ENCODE measurements at places on chromosomes 5 and 9.

DNA sequence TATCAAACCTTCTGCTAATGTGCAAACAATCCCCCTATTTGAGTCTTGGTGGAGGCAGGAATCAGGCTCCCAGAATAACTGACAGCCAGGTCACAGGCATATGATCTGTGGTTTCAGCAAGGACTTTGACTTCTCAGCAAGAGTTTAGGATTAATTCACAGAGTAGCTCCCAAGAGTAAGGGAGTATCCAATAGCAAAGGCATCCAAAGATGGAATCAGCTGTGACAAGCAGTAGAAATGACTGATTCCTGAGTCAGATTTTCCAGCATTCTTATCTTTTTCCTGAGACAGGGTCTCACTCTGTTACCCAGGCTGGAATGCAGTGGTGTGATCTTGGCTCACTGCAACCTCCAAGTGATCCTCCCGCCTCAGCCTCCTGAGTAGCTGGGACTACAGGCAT, 108.3 kb downstream of the EPB41L4A start:
- DNase-seq: no peak

- no peak for DNase-seq
These were observed 36.9 kb upstream of the GLRA1 start for GRCh38 chr5:151961557-151961956.

- DNase-seq: no peak
These were observed 102.0 kb downstream of the PHF2 start for GRCh38 chr9:93678199-93679019.

GRCh38 chr5:5788793-5789192, 366.3 kb downstream of the ICE1 start:
- DNase-seq: no peak

DNA sequence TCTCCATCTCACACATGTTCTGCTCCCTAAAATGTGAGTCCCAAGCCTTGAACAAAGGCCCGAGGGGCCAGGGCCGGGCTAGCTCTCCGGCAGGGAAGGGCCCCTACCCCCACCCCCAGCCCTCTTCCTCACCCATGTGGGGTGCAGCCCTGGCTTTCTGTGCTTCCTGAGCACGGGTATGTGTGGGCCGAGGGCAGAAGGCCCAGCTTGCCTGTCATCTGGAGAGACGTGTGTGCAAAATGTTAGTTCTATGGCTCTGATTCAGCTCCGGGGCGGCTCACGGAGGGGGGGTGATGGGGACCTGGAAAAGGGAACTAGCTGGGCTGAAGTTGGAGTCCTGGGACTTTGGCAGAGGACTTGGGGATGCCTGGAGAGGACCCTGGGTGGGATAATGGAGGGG, 90.3 kb upstream of the ARAP3 start:
- DNase-seq: no peak

DNA sequence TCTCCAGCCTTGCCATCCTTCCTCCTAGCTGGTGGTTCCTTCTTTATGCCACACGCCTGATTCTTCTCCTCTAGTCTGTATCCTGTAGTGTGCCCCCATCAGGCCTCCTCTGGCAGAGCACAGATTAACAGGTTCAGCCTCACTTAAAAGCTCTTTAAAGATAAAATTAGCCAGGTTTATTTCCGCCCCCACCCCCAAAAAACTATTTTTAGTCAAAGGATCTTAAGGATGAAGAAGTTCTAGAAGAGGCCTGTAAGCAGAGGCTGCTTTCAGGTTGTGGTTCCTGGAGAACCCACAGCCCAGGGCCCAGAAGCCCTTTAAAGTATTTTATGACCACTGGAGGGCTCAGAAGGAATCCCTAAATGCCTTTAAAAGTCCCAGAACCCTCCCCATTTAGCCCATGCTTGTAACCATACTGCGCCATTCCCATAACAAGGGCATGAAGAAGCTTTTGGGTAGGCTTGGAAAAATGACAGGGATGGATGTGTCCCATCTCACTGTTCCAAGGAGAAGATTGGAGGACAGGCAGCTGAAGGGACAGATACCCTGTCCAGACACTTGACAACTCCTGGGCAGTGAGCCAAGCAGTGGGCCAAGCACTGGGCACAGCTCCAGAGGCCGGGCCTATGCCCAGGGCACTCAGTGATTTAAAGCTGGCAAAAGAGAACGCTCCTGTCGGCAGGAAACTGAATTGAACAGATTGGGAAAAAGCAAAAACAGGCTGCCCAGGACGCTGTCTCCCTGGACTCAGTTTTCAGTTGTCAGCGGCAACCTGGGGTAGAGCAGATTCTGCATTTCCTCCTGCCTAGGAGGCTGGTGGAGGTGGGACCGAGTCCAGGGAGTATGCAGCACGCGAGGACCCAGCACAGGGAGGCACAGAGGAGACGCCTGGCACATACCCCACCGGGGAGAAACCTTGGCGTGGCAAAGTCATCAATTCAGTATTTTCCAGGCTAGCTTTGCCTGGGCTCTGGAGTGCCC, 106.3 kb upstream of the SSBP2 start:
- DNase-seq: peak; percentile 61

DNA sequence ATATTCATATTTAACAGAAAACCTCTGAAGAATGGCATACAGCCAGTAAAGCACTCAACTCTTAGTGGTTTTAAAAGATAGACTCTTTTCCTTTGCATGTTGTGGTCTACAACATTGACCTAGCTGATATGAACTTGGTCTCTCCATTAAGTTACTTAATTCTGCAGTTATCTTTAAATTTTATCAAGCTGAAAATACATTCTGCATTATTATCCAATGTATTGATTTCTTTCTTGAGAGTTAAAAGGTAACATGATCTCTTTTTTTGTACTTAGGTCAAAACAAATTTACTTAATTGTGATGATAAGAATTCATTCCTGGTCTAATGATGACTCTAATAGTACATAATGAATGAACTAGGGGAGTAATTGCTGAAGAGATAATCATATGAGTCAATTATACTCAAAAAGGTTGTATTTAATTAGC, 132.9 kb downstream of the STARD4 start:
- DNase-seq: no peak

- no peak for DNase-seq
These were observed 261.5 kb upstream of the CCNH start for GRCh38 chr5:87674235-87674634.

- no peak for DNase-seq
These were observed 694.8 kb downstream of the SEMA5A start for GRCh38 chr5:8851101-8851500.

DNA sequence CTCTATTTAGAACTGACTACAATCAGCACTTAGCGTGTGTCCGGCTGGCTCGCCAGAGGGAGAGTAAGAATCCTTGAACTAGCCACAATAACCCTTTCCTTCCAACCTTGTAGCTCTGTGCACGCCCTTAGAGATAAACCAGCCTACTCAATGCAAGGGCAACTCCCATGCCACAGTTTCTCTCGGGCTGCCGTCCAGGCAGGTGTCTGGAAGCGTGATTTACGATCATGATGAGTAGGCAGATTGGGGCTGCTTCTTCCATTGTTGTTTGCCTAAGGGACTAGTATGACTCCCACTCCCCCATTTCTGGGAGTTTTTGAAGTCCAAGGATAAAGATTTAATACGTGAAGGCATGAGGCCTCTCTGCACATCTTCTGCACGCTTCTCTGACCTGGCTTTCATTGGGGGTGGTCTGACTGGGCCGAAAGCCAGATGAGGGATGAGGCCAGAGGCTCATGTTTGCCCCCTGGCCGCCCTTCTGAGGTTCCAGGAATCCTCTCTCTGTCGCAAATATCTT, 134.0 kb upstream of the MYO10 start:
- DNase-seq: no peak

- DNase-seq: peak; percentile 20
These were observed 40.4 kb downstream of the LIX1 start for GRCh38 chr5:97102010-97102470.

GRCh38 chr9:82490019-82490499, 501.5 kb downstream of the SPATA31D1 start:
- DNase-seq: no peak

DNA sequence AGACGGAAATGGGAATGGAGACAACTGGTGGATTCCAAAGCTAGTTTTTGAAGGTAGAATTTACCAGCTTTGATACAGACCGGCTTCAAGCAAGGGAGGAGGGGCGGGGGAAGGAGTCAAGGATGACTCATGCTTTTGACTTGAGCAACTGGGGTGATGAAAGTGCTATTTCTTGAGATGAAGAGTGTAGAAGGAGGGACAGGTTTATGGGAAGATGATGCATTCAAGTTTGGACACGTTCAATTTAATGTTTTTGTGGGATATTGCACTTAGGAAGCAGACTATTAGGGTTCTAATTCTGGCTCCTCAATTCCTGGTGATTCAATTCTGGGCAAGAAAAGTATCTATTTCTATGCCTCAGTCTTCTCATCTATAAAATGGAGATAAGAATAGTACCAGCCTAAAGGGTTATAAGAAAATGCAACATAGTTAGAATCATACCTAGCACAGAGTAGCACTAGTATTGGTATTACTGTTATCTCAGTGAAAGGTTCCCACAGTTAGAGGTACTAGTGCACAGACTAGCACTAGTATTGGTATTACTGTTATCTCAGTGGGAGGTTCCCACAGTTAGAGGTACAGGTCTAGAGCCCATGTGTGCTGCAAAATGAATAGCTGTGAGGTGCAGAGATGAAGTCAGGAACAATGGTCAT, 4.6 kb downstream of the NIPAL4 start:
- no peak for DNase-seq

GRCh38 chr5:1732238-1732941, 67.2 kb downstream of the MRPL36 start:
- no peak for DNase-seq

GRCh38 chr9:110214090-110214489, 6.1 kb upstream of the C9orf152 start:
- DNase-seq: no peak

DNA sequence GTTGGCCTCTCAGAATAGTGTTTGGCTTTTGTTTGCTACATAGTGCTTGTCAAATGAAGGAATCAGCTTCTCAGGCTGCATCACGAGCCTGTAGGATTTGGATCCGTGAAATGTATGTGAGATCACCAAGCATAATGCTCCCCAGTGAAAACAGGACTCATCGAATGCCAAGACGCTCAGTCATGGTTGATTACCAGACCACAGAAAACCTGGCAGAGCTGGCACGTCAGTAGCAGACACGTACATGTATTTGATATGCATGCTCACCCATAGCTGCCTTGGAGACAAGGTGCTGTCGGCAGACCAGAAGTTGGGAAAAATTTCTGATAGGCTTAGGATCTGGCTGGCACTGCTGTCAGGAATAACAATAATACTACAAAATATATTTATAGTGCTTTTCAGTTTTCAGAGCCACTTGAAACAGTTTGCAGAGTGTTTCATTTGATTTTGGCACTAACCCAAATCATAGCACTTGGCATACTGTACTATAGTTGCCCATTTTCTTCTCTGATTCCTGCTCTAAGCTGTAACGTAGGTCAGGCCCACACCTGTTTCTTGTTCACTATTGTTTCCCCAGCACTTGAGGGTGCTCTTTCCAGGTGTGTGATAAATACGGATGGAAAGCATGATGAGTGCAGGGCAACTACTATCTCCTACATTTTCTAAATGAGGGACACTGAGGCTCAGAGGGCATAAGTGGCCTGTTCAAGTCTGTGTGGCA, 226.1 kb downstream of the NR3C1 start:
- DNase-seq: no peak

DNA sequence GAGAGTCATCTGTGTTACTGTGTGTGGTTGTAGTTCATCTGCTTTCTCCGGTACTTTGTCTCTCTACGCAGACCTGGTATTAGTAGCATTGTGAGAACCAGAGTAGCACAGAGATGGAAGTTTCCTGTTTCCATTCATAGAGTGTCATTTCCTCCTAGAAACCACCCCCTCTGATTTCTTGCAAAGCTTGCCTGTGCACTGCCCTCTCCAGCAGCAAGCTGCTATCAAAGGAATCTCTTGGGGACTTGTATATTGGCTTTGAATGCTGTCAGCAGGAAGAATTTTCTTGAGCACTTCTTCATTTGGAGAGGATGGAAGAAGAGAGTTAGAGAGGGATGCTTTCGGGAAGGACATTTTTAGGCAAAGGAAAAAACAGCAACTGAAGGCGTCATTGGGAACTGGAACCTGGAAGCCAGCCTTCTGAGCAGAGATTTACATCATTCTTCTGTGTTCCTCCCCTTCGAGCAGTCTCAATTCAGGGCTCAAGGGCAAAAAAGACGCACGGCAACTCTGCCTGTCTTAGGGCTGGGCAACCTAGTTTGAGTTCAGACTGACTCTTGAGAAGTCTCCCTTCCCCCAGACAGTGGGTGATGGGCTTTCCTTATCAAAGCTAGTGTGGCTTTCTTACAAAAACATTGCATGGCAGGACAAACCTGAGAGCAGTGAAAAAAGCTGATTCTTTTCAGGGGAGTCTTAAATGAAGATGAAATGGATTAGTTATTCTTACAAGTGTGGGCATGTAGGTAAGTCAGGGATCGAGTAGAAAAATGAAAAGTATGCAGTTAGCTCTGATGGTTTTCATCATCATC, 226.3 kb downstream of the AOPEP start:
- DNase-seq: no peak
